Stimulated activated CD4-positive, alpha-beta T cell treated with anti-CD3 and anti-CD28 coated beads, Interleukin-2, amount 100 ng/mL, for 4 hours (primary cell): ENCODE measurements at places on chromosomes 12 and 14.

- DNase-seq: no peak
Measured at GRCh38 chr12:6476489-6476888, 6.0 kb upstream of the VAMP1 start.

GRCh38 chr12:104000807-104001434 lies 35.2 kb downstream of the TDG start:
- DNase-seq: no peak

DNA sequence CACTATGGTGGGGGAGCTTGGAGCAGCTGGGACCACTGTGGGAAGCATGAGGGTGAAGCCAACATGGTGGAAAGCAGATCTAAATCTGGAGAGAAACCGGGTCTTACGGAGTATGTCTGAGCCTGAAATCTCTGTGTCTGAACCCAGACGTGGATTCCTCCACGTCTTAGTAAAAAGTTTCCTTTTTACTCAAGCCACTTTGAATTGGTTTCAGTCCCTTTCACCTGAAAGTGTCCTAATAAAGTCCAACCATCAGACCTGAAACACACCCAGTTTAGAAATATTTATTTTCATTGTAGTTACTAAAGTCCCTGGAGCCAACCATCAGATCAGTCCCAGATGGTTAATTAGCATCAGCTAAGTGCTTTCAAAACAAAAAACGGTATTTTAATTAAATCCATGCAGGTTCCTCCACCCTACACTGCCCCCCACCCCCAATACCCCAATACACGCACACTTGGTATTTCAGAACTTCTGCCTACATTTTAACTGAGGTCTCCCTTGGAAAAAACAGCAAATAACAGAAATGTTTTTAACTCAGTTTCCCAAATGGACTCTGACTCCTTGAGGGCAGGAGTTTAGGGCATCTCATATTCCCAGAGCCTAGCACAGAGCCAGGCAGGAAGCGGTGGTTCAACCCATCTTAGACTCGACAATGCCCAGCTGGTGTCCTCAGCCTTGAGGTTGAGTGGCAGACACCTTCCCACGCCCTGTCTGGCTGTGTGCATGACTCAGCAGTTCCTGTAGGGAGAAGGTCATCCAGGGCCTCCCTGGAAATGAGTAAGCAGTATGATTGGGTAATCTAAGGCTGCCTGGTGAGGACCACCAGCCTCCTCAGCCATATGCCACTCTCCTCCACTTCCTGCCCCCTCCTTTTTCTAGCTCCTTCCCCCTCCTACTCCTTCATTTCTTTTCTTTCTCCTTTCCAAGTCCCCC lies 175.8 kb downstream of the TTC8 start:
- no peak for DNase-seq

DNA sequence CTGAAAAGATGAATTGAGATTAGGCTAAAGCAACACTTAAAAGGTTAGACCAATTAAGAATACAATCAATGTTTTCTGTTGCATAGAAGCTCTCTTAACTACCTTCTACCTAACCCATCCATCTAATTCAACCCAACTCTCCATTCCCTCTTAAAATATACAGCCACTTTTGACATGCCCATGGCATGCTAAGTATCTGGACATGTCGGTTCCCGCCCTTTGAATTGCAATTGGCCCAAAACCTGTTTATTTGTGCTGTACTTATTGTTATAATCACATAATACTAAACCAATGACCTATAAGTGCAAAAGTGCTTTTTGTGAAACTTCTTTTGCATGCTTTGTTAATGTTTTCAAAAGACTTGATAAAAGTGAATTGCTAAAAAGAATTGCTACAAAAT lies 37.6 kb upstream of the APPL2 start:
- no peak for DNase-seq

DNA sequence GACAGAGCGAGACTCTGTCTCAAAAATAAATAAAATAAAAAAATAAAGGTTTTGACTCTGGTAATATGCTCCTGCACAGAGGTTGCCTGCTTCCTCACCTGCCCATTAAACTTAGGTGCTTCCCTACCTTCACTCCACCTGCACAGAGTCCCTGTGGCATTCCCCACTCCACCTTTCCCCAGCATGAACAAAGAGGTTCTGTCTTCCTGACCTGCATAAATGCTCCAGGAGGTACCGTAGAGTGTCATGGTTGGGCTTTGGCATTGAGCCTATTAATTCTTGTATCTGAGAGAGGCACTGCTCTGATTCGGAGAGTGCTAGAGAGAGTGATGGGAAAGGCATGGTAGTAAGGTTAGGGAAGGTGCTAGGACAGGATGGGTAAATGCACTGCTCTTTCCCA lies 6.3 kb downstream of the ARHGAP9 start:
- DNase-seq: no peak

DNA sequence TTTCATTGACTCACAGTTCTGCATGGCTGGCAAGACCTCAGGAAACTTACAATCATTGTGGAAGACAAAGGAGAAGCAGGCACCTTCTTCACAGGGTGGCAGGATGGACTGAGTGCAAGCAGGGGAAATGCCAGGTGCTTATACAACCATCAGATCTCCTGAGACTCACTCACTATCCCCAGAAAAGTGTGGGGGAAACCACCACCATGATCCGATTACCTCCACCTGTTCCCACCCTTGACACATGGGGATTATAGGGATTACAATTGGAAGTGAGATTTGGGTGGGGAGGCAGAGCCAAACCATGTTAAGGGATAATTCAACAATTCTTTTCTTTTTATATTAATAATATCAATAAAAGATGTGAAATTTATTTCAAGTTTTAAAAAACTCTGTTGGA lies 34.1 kb downstream of the CNTN1 start:
- DNase-seq: no peak

GRCh38 chr12:27585739-27586265 lies 61.8 kb downstream of the PPFIBP1 start:
- DNase-seq: no peak

GRCh38 chr12:112164011-112164660 lies 38.8 kb downstream of the TRAFD1 start:
- DNase-seq: no peak

GRCh38 chr12:64696080-64696741 lies 63.0 kb downstream of the GNS start:
- no peak for DNase-seq

DNA sequence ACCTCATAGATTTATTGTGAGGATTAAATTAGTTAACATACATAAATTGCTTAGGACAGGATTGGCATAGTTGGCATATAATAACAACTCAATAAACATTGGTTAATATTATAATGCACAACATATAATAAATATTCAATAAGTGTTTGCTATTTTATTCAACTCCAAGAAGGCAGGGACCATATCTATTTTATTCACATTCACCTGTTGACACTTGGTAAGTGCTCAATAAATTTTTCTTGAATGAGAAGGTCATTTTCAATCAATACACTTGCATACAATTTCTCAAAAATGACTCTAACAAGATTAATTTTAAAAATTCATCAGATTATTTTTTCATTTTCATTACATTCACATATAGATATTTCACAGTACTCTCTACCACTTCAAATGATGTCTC lies 12.4 kb upstream of the NUP107 start:
- no peak for DNase-seq

DNA sequence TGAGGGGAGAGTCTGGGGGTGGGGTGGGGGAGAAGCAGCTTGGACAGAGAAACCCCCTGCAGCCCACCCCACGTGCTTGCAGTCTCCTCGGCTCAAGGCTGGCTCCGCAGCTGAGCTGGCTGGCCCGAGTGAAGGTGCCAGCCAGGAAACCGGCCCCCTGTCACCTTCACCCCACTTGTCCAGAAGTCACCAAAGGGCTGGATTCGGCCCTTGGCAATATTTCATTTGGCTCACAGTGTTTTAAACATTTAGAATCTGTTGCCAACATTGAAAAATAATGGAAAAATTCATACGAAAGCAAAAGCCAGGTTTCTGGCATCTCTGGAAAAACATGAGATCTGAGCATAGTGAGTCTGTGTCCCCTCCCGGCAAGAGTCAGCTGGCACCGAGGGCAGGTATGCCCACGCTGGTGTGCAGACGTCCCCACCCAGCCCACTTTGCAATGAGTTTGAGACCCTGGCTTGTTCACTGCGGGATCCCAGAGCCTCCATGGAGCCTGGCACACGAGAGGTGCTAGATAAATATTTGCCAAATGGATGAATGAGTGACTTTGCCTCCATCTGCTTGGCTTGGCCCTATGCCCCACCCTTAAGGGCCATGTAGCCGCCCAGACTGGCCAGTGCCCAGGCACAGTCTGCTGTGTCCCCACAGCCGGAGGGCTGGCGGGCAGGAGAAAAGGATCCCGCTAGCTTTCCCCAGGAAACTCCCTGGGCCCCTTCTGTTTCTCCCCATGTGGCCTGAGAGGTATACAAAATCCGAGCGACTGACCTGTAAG lies 18.2 kb downstream of the MSI1 start:
- DNase-seq: no peak

GRCh38 chr14:36626151-36626550 lies 35.5 kb upstream of the PAX9 start:
- no peak for DNase-seq

GRCh38 chr12:15225136-15225862 lies 4.1 kb upstream of the RERG start:
- DNase-seq: no peak

GRCh38 chr12:104699489-104700190 lies 242.9 kb downstream of the CHST11 start:
- no peak for DNase-seq

DNA sequence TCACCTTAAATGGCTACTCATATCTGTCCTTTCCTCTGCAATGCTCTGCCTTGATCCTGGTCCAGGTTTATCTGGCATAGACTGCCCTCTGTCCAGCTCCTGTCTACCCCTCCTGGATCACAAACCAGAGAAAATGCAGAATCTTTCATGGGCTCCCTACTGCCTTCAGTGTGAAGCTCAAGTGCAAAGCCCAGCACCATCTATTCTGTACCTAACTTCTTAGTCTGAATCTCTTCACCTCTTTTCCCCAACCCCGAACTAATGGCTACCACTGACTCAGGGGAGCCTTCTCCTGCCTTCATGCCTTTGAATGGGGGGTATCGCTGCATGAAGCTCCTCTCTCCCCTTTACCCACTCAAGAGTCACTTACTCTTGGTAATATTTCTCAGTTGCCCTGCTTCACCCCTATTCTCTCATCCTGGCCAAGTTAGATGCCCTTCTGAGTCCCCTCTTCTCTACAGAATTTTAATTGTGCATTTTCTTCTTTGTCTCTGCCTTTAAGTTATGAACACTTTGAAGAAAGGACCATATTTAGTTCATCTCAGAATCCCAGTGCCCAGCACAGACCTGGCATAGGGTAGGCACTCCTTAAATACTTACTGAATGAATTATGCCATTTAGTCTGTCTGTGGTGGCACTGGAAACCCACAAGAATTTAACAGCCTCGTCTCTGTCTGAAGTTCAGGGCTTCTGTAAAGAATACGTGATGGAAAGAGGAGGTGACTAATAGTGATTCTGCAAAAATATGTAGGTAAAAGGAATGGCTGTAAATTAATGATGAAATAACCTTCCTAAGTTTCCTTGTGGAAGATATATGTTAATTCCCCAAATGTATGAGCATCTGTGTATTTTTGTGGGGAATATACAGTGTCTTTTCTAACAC lies 191.3 kb upstream of the AMIGO2 start:
- DNase-seq: peak; percentile 31
